Glutamatergic neuron (in vitro differentiated cells): ENCODE measurements at places on chromosomes 16 and 17.
A peak's percentile ranks its signal among the peaks of the same experiment; 100 is the strongest.

- peak overlapping the region; percentile 55 for H3K27ac ChIP-seq
- no peaks in the 10 kb centered on the region for H3K36me3 ChIP-seq
- H3K27me3 ChIP-seq: peaks cover 9% of the 10 kb centered on the region
- peak; percentile 72 for DNase-seq
- H3K4me1 ChIP-seq: peaks cover 2% of the 10 kb centered on the region
These were observed 577 bp upstream of the HS3ST2 start for GRCh38 chr16:22813223-22813947.

GRCh38 chr17:15255713-15256454 lies 9.2 kb downstream of the PMP22 start:
- no peak overlapping the region for H3K27ac ChIP-seq
- no peak overlapping the region for H3K4me3 ChIP-seq

- H3K27ac ChIP-seq: no peak overlapping the region
- H3K4me3 ChIP-seq: no peak overlapping the region
- H3K27me3 ChIP-seq: no peaks in the 10 kb centered on the region
- no peaks in the 10 kb centered on the region for H3K4me1 ChIP-seq
- no peak for DNase-seq
These were observed 328.4 kb downstream of the MAF start for GRCh38 chr16:79272141-79272577.

DNA sequence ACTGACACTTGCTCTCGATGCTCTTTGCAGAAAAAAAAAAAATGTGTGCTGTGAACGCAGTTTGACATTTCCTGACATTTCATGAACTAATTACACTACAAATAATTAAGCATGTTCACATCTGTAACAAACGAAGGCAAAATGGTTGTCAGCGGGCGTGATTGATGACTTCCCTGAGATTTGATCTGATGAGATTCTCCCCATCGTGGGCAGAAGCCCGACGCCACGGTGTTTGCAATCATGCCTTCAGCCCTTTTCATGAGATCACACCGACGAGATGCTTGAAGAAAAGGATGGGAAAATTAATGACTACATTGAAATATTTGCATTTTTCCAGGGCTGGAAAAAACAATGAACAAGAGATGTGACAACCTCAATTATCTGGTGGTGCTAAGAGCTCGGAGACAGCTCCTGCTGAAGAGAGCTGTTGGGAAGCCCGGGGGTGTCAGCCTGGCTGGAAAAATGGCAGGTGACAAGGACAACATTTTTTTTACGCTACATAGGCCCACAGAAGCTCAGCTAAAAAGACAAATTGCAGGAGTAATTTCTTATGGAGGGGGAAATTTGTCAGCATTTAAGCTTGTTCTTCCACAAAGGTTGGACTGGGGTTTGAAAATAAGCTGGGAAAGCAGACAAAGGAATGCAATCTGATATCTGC lies 259.4 kb upstream of the IRX3 start:
- H3K27me3 ChIP-seq: no peaks in the 10 kb centered on the region
- no peak overlapping the region for H3K4me3 ChIP-seq
- no peaks in the 10 kb centered on the region for H3K36me3 ChIP-seq
- peaks cover 5% of the 10 kb centered on the region for H3K4me1 ChIP-seq
- no peak for DNase-seq

- H3K4me3 ChIP-seq: no peak overlapping the region
- H3K4me1 ChIP-seq: peaks cover 6% of the 10 kb centered on the region
- peaks cover 8% of the 10 kb centered on the region for H3K27me3 ChIP-seq
These were observed 33.7 kb downstream of the TSC2 start for GRCh38 chr16:2081201-2082084.

GRCh38 chr17:37174205-37174604 lies 201.6 kb upstream of the C17orf78 start:
- no peak overlapping the region for H3K4me3 ChIP-seq
- no peak overlapping the region for H3K27ac ChIP-seq
- H3K27me3 ChIP-seq: peaks cover 2% of the 10 kb centered on the region
- peaks cover 29% of the 10 kb centered on the region for H3K4me1 ChIP-seq
- H3K36me3 ChIP-seq: no peaks in the 10 kb centered on the region

- H3K27ac ChIP-seq: no peak overlapping the region
- peaks cover 9% of the 10 kb centered on the region for H3K36me3 ChIP-seq
- H3K4me1 ChIP-seq: peaks cover 5% of the 10 kb centered on the region
- no peak for DNase-seq
- H3K27me3 ChIP-seq: peaks cover 1% of the 10 kb centered on the region
- no peak overlapping the region for H3K4me3 ChIP-seq
These were observed 35.5 kb downstream of the ERN1 start for GRCh38 chr17:64094412-64094811.

DNA sequence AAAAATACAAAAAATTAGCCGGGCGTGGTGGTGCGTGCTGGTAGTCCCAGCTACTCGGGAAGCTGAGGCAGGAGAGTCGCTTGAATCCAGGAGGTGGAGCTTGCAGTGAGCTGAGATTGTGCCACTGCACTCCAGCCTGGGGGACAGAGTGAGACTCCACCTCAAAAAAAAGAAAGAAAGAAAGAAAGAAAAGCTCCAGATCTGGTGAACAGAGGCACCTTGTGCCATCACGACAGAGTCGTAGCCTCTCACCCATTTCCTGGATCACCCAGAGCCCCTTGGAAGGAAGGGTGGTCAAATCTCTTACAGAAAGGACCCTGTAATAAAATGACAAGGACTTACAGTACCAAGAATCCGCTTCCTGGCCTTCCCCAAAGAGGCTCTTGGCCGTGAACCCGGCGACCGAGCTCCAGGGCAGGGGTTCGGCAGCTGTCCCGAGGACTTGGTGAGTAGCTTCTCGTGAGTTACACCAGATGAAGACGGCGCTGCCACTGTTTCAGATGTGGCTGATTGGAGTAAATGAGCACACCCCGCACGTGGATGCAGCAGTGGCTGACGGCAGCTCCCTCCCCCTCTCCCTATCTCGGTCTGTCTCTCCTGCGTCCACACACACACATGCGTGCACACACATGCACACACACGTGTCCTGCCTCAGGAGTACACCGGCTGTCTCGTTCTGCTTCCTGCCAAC lies 13.5 kb downstream of the LGALS3BP start:
- DNase-seq: no peak
- H3K27ac ChIP-seq: no peak overlapping the region
- H3K4me1 ChIP-seq: peaks cover 14% of the 10 kb centered on the region
- H3K27me3 ChIP-seq: peaks cover 9% of the 10 kb centered on the region
- peak overlapping the region; percentile 25 for H3K4me3 ChIP-seq

DNA sequence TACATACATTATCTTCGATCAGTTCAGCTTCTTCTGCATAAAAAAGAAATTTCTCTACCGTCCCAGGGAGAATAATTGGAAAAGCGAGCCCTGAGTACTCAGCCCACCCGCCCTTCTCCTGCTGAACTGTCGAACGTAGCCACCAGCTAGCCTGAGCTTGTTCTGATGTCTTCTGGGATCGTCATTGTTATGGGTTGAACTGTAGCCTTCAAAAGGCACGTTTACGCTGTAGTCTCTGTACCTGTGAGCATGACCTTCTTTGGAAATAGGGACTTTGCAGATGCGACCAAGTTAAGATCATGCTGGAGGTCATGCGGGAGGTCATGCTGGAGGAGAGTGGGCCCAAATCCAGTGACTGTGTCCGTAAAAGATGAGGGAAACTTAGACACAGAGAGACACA lies 86.2 kb downstream of the CMIP start:
- H3K4me3 ChIP-seq: no peak overlapping the region
- no peak overlapping the region for H3K27ac ChIP-seq
- H3K36me3 ChIP-seq: peaks cover 5% of the 10 kb centered on the region

GRCh38 chr17:61233991-61234750 lies 165.5 kb upstream of the TBX2 start:
- no peak for DNase-seq
- H3K4me3 ChIP-seq: no peak overlapping the region
- peaks cover 4% of the 10 kb centered on the region for H3K4me1 ChIP-seq
- no peaks in the 10 kb centered on the region for H3K36me3 ChIP-seq

GRCh38 chr17:20097330-20097729 lies 88.2 kb downstream of the SPECC1 start:
- no peak overlapping the region for H3K27ac ChIP-seq
- H3K27me3 ChIP-seq: peaks cover 8% of the 10 kb centered on the region
- no peak overlapping the region for H3K4me3 ChIP-seq
- H3K4me1 ChIP-seq: peaks cover 10% of the 10 kb centered on the region

GRCh38 chr17:78722246-78722761 lies 59.8 kb downstream of the CYTH1 start:
- peak; percentile 54 for DNase-seq
- H3K27me3 ChIP-seq: peaks cover 4% of the 10 kb centered on the region
- peaks cover 44% of the 10 kb centered on the region for H3K4me1 ChIP-seq
- H3K36me3 ChIP-seq: no peaks in the 10 kb centered on the region
- peak overlapping the region; percentile 95 for H3K4me3 ChIP-seq
- peak overlapping the region; percentile 96 for H3K27ac ChIP-seq

- peaks cover 13% of the 10 kb centered on the region for H3K4me1 ChIP-seq
- no peaks in the 10 kb centered on the region for H3K36me3 ChIP-seq
- peak overlapping the region; percentile 98 for H3K4me3 ChIP-seq
- peak; percentile 35 for DNase-seq
- peak overlapping the region; percentile 89 for H3K27ac ChIP-seq
These were observed 770 bp downstream of the CCNF start for GRCh38 chr16:2429771-2430663.

DNA sequence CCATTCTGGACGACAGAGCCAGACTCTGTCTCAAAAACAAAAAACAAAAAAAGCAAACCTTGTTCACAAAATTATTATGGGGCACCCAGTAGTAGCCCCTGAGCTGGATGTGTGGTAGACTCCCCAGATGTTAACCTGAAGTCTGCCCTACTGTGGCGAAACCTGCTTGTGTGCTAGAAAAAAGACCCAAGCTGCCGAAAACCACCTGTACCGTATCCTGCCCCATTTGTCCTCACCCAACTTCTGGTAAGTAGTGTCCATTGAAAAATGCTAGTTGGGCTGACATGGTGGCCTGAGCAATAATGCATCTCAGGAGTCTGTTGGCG lies 9.1 kb downstream of the RMI2 start:
- no peak overlapping the region for H3K27ac ChIP-seq
- peaks cover 3% of the 10 kb centered on the region for H3K27me3 ChIP-seq
- no peaks in the 10 kb centered on the region for H3K36me3 ChIP-seq
- DNase-seq: no peak
- peaks cover 9% of the 10 kb centered on the region for H3K4me1 ChIP-seq
- H3K4me3 ChIP-seq: no peak overlapping the region

- peaks cover 5% of the 10 kb centered on the region for H3K4me1 ChIP-seq
- H3K27ac ChIP-seq: no peak overlapping the region
- H3K4me3 ChIP-seq: no peak overlapping the region
- DNase-seq: no peak
These were observed 376.5 kb upstream of the CDH5 start for GRCh38 chr16:65989861-65990604.

- peaks cover 11% of the 10 kb centered on the region for H3K27me3 ChIP-seq
- H3K27ac ChIP-seq: no peak overlapping the region
- no peak for DNase-seq
- H3K4me3 ChIP-seq: no peak overlapping the region
These were observed 66.9 kb downstream of the SOCS1 start for GRCh38 chr16:11188801-11189740.

- DNase-seq: no peak
- no peaks in the 10 kb centered on the region for H3K36me3 ChIP-seq
- no peak overlapping the region for H3K27ac ChIP-seq
- no peak overlapping the region for H3K4me3 ChIP-seq
- no peaks in the 10 kb centered on the region for H3K4me1 ChIP-seq
- H3K27me3 ChIP-seq: no peaks in the 10 kb centered on the region
These were observed 7.4 kb downstream of the MYH11 start for GRCh38 chr16:15849209-15849981.

DNA sequence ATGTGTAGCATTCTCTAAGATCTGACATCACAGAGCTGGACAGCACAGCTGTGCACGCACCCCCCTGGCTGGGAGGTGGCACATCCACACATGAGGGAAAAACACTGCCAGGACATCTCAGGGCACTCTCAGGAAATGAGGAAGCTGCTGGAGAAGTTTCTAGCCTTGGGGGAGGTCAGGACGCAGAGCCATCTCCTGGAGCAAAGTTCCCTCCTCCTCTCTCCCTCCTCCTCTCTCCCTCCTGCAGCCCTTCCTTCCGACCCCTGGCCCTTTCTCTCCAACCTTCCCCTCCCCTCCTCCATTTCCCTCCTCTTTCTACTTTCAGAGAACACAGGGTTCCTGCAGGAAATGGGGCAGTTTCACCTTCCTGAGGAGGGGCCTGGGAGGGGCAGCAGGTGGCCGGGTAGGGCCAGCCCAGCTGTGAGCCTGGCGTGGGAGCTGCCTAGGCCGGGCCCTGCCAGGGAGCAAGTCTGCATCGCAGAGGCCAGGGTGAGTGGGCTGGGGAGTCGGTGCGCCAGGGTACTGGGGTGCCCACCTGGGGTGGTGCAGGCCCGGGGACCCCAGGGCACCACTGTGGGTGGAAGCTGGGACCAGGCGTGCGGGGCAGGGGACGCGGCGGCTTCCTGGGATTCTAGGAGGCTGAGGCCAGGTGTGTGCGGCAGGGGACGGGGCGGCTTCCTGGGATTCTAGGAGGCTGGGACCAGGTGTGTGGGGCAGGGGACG lies at the start of gene DPEP1:
TSS of gene DPEP1 (plus strand) at position 412 of the 723 bp plus-strand sequence. CDS start 16,769 bp downstream, outside the sequence.
- H3K27me3 ChIP-seq: peaks cover 9% of the 10 kb centered on the region
- peak within 1 kb of the TSS; percentile 49 for H3K4me3 ChIP-seq
- peak within 1 kb of the TSS; percentile 78 for H3K27ac ChIP-seq
- H3K4me1 ChIP-seq: peaks cover 10% of the 10 kb centered on the region
- peaks cover 5% of the 10 kb centered on the region for H3K36me3 ChIP-seq

GRCh38 chr17:62163847-62164246 lies 98.8 kb upstream of the MED13 start:
- peaks cover 12% of the 10 kb centered on the region for H3K4me1 ChIP-seq
- no peak overlapping the region for H3K27ac ChIP-seq
- DNase-seq: no peak
- H3K27me3 ChIP-seq: no peaks in the 10 kb centered on the region

DNA sequence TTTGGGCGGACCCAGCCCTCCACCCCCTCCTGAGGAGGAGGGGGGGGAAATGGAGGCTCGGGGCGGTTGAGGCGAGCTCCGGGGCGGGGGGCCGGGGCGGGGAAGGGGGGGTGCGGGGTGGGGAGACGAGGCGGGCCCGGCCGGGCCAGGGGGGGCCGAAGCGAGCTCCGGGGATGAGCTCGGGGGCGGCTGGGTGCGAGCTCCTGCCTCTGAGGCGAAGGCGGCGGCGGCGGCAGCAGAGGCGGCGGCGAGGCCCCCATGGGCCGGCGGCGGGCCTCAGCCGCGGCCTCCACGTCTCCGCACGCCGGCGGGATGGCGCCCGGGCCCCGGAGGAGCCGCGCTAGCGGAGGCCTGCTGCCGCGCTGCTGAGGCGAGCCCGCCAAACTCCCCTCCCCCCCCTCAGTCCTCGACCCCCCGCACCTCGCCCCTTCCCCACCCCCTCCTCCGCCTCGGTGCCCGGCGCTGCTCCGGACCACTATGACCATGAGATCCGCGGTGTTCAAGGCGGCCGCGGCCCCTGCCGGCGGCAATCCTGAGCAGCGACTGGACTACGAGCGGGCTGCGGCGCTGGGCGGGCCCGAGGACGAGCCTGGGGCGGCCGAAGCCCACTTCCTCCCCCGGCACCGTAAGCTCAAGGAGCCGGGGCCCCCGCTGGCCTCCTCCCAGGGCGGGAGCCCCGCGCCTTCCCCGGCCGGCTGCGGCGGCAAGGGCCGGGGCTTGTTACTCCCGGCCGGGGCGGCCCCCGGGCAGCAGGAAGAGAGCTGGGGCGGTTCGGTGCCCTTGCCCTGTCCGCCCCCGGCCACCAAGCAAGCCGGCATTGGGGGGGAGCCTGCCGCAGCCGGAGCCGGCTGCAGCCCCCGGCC lies 596 bp downstream of the MSL1 start:
- no peaks in the 10 kb centered on the region for H3K36me3 ChIP-seq
- H3K27me3 ChIP-seq: peaks cover 13% of the 10 kb centered on the region
- H3K4me3 ChIP-seq: no peak overlapping the region
- peaks cover 8% of the 10 kb centered on the region for H3K4me1 ChIP-seq
- H3K27ac ChIP-seq: no peak overlapping the region
- peak; percentile 75 for DNase-seq
